ENCODE measurements at places on chromosomes 5 and 9.

DNA sequence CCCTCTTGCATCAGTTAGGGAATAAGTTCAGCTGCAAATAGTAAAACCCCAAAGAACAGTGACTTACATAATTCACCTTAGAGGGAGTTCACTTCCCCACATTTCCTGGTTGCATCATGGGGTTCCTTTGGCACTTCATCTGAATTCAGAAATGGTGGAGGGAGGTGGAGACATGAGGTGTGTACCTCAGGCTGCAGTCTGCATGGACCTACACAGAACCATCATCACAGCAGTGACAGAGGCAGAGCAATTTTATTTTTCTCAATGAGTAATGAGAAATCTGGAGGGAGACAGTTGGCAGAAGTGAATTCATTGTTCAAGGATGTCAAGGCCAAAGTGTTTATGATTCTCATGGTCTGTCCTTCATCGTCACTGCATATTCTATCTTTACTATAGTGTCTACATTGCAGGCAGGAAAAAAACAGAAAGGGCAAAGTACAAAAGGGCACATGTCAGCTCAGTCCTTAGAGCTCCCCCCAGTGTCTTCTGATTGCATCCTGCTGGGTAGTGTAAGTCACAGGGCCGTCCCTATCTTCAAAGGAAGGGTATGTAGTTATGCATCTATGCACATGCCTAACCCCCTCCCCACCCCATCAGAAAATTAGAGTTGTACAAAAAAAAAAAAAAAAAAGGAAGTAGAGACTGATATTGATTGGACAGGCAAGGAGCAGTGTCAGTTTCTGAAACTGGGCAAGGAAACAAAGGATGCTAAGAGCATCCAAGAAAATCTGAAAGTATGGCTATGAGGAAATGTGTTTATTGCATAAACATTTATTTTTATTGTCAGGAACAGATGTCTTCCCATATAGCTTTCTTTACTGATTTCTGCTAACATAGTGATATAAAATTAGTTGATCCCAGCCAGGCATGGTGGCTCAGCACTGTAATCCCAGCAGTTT, 132.7 kb upstream of the APC start:
- no peak for DNase-seq

GRCh38 chr9:36154331-36154952, 14.7 kb upstream of the CCIN start:
- DNase-seq: no peak

- no peak for DNase-seq
Observed at GRCh38 chr5:42267091-42267490, 156.1 kb upstream of the GHR start.

DNA sequence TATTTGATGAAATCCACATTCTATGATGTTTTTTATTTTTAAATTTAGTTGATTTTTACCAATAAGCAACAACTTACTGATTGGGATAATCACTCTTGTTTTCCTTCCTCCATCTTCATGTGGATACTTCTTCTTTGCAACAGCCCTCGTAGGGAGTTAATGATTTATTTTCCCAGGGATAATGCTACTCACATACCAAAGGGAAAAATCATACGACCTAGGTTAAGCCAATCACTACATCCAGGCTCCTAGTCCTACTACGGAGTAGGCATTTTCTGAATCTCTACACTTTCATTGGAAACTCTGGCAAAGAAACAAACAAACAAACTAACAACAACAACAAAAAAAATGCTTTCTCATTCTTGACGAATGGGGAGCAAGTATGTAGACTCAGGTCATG, 663.4 kb downstream of the PTPRD start:
- no peak for DNase-seq

GRCh38 chr5:99179206-99179605, 250.4 kb upstream of the CHD1 start:
- no peak for DNase-seq

DNA sequence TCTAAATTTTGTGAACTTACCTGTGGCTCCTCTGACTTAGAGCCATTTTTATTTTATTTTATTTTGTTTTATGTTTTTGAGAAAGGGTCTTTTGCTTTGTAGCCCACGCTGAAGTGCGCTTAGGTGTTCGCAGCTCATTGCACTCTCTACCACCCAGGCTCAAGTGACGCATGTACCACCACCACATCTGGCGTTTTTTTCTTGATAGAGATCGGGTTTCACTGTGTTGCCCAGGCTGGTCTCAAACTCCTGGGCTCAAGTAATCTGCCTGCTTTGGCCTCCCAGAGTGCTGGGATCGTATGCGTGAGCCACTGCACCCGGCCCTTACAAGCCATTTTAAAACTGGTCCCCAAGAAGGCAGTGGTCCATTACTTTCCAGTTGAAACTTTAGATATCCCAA, 18.5 kb downstream of the MATR3 start:
- no peak for DNase-seq

DNA sequence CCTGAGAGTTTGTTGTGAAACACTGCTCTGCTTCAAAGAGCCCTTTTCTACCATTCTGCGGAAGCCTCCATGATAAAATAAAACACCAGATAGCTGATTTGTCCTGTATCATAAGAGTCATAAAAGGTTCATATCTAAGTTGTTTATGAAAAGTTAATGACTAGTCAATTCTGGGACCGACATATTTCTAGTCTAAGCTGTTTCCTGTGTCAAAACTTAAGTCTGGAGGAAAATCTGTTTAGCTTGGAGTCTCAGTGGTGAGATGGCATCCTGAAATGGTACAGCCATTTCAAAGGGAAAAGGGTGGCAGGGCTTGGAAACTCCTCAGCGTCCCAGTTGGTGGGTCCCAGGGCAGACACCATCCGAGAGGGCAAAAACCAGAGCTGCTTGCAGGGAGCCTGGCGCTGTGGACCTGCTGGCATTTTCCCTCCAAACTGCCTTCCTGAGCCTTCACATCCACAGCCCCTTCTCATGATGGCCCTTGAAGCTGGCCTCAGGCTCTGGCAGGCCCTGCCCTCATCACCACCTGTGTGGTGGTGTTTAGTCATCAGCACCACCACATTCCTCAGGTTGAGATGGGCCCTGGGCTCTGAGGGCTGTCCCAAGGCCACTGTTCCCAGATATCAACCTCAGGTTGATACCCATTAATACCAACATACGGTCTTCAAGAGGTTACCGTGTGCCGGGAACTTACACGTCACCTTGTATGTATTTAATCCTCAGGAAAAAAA, 184.0 kb downstream of the HSPA4 start:
- no peak for DNase-seq

DNA sequence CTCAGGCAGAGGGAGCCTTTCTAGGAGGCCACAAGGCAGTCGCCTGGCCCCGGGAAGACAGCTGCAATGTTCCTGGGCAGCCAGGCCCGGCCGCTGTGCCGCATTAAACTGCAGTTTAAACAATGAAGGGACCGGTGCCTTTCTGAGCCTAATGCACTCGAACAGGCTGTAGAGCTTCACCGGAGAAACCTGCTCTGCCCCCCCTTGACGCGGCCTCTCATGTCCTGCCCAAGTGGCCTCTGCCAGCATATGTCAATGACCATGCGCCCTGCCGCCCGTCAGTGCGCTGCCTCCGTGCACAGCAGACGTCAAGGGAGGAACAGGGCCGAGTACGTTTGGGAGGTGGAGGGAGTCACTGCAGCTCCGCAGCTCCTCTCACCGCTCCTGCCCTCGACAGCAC, 38.4 kb upstream of the BARHL1 start:
- no peak for DNase-seq

DNA sequence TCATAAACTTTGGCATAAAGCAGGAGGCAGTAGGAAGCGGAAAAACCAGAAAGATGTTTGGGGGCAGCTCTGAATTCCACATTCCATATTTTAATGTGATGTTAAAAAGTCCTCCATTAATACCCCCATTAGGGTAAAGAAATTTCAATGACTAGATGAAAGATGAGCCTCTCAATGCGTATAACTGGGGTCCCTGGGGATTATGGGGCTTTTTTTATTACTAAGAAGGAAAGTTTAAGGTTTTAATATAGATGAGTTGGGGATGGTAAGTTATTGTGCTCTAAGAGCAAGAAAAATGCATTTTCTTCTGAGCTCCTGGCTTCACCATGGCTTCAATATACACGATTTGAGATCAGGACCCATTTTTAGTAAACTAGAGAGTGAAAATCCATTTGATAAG, 321.9 kb downstream of the CDK5RAP2 start:
- no peak for DNase-seq

DNA sequence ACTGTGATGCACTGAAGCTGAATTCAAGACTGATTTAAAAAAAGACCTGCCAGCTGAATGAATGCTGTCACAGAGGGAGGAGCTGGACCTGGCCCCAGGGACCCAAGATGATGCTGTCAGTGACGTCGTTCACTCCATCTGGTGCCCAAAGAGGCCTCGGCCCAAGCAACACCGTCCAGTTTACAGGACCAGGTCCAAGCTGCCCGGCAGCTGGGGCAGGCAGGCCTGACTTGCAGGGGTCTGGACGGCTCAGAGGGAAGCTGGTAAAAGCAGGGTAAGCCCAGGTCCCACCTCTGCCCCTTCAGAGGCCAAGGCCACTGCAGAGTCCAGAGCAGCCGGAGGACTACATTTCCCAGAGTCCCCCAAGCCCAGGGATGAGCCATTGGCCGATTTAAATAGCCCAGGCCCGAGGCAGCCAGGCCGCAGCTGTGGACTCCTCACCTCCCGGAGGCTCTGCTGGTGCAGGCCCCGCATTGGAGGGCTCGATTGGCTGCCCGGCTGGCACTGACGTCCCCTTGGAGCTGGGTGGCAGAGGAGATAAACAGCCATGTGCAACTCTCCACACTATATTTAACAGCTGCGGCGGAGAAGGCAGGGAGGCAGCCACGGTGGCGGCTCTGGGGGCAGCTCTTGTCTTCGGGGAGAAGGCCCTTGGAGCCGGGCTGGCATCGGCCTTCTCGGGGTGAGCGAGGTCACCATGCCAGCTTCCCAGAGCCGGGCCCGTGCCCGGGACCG, at the start of gene PLPP7:
PLPP7 (plus strand) TSS at position 423 of the 735 bp plus-strand sequence; CDS start at position 698, 275 bp downstream.
- no peak for DNase-seq

- DNase-seq: no peak
Observed at GRCh38 chr9:78918976-78919375, 622.1 kb downstream of the PSAT1 start.

DNA sequence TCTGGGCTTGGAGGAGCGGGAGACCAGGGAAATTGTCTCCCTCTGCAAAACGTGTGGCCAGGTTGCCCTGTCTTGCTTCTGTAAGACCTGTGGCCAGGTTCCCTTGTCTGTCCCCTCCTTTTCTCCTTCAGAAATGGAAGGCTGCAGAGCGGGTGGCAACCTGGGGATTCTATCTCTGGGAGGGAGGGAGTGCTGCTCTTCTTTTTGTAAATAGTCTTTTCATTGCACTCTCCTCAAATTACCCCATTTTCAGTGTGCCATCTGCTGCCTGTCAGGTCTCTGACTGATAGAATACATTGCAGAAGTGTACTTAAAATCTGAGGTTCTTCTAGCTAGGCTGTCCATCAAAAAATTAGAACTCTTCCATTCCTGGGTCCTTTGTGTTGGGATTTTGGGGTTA, 126.0 kb downstream of the GABRB2 start:
- no peak for DNase-seq

- DNase-seq: peak; percentile 51
Observed at GRCh38 chr5:139633295-139634027, 14.7 kb upstream of the CXXC5 start.

GRCh38 chr5:122500245-122501088, 188.4 kb downstream of the SNCAIP start:
- peak; percentile 12 for DNase-seq

- no peak for DNase-seq
Observed at GRCh38 chr5:178339272-178339671, 106.7 kb upstream of the PHYKPL start.

- no peak for DNase-seq
Observed at GRCh38 chr9:120616966-120617935, 37.3 kb upstream of the CDK5RAP2 start.

DNA sequence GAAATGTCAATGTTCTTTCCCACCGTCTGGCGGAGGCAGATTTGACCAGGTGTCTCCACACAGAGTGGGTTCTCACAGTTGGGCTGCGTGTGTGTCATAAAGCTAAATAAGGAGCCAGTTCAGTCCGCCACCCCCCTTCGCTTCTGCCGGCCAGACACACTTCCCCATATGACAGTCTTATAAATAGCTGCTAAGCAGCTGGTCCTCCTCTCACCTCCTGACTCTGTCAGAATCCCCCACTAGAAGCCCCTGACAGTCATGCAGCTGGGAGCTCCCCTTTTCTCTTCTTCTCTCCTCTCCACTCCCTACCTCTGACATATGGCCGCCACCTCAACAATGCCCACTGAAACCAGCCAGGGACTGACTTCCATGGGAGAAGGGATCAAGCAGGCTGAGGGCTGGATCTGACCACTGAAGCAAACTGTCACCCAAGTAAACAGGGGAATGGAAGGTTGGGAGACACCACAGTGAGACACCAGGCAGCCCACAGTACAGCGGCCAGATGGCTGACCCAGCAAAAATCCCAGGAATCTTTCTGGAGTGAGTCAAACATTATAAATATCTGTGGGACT, 141.9 kb upstream of the EFNA5 start:
- DNase-seq: peak; percentile 45

- DNase-seq: no peak
Observed at GRCh38 chr9:121219530-121219929, 17.9 kb upstream of the RAB14 start.

DNA sequence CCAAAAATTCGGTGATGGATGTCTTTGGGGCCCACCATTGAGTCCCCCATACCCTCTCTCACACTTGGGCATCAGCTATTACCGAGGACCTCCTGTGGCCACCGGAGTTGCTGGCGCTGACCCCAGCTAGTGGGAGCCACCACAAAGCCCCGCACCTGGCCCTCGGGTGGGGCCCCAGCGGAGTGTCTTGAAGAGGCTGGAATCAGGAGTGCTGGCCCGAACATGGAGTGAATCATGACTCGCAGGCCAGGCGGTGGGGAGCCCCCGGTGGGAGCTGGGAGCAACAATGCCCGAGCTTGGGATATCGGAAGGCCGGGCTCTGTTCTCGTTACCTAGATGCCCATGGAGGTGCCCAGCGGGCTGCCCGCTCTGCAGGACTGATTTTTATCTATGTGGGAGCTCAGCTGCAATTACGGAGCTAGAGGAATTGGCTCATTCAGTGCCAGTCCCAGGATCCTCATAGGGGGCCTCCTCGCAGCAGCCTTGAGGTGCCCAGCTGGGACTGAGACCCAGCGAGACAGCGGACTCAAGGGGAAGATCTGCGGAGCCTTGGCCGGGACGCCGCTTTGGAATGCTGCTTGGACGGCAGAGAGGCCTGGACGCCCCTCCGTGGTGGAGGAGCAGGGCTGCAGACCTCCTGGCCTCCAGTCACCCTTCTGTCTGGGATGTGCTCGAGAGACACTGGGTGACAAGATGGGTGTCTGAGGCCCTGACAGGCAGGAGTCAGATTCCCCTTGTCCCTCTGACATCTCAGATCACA, 70.8 kb downstream of the PSMB7 start:
- no peak for DNase-seq

Measured in H54 (cell line).